ENCODE measurements at places on chromosomes 11 and 22.
A peak's percentile ranks its signal among the peaks of the same experiment; 100 is the strongest.

GRCh38 chr11:78039391-78039918 is 16.4 kb upstream of the KCTD14 start:
- no peak for DNase-seq

DNA sequence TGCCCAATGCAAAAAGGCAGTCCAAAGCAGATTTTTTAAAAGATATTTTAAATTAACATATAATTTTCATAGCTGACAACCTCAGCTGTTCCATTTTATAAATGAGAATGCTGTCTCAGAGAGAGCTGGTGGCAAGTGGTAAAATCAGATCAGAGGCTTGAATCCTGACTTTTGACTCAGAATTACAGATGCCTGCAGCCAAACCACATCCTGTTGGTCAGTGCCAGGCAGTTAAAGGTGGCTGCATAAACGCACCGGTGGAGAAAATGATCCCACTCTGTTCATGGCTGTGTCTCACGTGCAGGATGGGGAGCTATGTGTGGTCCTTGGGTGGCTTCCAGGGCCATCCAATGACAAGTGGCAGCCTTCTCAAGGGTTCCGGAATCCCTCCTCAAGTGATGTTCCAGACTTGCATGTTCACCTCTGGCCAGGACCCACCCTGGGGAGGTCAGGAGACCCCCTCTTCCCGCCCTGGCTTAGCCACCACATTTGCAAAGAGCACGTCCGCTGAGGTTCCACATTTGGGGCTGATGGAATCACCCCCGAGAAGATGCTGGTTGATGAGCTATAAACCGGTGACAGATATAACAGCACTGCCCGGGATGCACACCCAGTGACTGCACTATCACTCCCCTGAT is 155.5 kb downstream of the SHANK2 start:
- no peak for DNase-seq

- DNase-seq, result no peak
Observed at GRCh38 chr11:47979378-47980087, 826 bp upstream of the PTPRJ start.

DNA sequence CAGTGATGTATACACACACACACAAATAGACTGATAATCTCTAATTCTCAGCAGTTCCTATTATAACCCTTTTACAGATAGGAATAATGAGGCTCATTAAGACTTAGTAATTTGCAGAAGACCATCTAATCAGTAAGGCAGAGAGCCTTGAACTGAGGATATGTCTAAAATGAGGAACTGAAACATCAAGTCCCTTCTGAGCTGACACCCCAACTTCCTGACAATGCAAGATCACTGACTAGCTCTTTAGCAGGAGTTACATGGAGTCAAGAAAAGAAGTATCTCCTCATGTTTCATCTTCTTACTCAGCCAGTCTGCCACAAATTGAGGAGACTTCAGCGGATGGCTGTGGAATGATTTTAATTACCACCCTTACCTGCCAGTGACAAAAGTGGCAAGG is 193.0 kb downstream of the MSANTD4 start:
- DNase-seq, result no peak

- no peak for DNase-seq
Observed at GRCh38 chr11:102614485-102614884, 10.6 kb downstream of the MMP20 start.

DNA sequence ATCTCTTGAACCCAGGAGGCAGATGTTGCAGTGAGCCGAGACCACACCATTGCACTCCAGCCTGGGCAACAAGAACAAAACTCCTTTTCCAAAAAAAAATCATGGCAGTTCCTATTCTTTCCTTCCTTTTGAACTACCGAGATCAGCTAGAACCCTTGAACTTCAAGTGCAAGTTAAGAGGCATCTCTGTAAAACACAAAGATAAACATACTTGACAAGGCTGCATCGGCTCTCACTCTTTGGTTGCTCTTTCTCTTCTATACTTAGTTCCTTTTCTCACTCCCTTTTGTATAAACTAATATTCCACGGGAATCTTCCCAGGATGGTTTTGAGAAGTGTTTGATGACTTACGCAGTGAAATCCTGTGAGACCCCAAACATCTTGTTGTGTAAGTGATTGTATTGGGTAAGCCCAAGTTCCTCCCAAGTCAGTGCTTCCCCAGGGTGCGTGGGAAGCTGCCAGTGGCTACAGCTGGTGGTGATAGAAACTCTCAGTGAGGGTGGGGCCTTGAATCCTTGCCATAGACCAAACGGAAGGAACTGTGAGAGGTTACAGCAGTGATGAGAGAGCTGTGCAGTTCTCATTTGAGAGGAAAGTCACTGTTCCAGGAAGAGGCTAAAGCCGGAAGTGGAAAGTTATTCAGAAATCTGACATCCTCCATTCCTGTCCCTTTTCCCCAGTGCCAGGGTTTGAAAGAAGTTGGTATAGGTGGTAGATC is 24.1 kb upstream of the CDC42EP2 start:
- peak; percentile 97 for DNase-seq

GRCh38 chr11:134846328-134847082 is 434.5 kb upstream of the B3GAT1 start:
- DNase-seq, result no peak

- no peak for DNase-seq
Observed at GRCh38 chr11:46528445-46529094, 65.3 kb downstream of the AMBRA1 start.

DNA sequence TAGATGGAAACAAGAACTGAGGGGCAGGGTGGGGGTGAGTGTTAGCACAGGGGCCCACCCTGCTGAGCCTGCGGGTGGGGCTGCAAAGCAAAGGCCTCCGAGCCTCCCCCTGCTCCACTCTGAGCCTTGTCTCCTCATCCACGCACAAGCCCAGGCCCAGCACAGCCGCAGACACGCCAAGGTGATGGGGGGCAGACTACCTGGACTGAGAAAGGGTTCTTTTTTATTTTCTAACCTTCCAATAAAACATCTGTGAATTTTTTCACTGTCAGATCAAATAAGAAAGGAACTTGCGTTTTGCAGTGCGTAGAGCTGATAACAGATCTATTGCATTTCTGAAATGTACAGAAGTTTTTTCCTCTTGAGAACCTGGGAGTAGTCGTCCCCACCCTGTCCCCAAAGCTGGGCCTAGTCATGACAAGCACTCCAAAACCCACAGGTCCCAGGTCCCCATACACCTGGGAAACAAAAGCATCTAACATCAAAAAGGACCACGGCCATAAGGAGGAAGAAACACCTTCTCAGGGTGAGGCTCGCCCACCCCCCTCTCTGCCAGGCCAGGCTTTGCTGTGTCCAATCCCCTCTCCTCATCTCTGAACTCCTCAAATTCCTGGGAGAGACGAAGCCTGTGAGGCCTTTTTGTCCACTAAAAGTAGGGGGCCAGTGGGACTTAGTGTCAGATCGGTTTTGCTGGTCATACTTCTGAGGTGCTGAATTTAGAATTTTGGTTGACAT is 22.7 kb upstream of the CD5 start:
- no peak for DNase-seq

DNA sequence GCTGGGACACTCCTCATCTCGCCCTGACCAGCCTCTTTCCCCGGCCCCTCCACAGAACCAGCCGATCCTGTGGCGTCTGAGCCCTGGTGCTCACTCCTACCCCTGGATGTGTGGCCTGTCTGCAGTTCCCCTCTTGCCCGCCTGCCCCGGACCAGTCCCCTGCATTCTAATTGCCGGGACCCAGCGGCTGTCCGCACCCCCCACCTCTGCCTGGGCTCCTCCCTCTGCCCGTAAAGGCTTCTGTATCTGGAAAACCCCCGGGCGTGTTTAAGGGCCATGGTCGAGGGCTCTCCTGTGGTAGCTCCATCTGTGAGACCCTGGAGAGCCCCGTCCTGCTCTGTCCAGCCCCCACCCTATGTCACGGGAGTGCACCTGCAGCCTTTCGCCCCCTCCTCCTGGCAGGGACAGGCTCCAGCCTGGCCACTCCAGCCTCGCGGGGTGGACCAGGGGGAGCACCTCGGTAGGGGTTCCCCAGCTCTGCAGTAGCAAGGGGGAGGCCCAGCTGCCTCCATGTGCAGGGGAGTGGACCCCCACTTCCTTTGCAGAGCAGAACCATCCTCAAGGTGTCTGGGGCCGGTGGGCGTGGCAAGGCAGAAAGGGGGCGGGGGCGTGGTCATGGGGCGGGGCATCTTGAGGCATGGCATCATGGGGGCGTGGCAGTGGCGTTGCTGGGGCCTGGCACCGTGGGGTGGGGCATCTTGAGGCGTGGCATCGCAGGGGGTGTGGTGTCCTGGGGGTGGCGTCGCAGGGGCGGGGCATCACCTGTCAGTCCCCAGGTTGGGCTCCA is 430.4 kb downstream of the TBC1D22A start:
- no peak for DNase-seq

GRCh38 chr11:31022080-31022479 is 347.5 kb downstream of the DCDC1 start:
- no peak for DNase-seq

GRCh38 chr11:120630122-120630521 is 118.6 kb downstream of the GRIK4 start:
- no peak for DNase-seq

DNA sequence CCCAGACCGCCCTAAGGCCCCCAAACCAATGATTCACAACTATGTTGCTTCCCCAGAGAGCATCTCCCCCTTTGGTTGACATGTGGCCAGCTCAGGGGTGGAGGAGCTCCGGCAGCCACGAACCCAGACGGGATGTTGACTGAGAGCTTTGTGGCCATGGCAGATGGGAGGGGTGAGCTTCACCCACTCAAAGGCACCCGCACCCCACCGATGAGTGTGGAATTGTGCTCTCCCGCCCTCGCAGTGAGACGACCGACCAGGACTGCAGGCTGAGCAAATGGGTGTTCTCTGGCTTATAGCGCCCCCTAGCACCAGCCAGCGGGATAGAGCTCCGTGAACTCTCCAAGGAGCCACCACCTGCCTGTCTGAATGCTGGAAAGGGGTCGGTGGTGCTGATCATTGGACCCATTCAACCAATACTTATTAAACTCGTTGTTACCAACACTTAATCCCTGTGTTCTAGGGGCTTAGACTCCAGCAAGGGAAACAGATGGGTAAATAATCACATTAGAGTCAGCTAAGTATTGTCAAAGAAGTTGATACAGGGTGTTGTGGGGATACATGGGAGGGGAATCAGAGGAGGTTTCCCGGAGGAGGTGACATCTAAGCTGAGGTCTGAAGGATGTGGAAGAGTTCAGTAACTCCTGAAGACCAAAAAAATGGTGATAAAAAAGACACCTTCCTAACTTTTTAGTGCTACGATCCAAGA is 4.5 kb upstream of the TIMP3 start:
- DNase-seq, result peak; percentile 86

GRCh38 chr11:96168623-96169022 is 174.4 kb downstream of the MAML2 start:
- peak; percentile 91 for DNase-seq

DNA sequence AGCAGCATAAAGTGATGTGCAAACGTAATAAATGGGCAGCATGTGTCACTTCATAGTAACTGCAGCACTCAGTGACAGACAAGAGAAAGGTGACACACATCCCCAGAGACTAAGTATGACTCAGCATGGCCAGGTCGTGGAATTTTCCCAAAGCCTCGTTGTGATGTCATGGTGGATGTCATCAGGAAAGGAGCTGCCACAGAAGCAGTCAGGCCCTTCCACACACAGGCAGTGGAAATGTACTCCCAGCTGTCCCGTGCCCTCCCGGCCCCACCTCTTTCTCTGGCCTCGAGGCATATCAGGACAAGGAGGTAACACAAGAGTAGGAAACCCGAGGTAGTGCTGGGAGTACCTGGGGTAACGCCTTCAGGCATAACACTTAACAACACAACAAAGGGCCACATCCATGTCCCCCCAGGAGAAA is 8.1 kb downstream of the PC start:
- DNase-seq, result peak; percentile 81

- DNase-seq, result peak; percentile 5
Observed at GRCh38 chr11:108093128-108093904, 28.1 kb upstream of the ACAT1 start.

GRCh38 chr11:2169005-2169378 is 2.6 kb downstream of the TH start:
- no peak for DNase-seq

GRCh38 chr11:63614136-63614671 is at the start of gene PLAAT3:
TSS of gene PLAAT3 (minus strand) at chr11:63614433. CDS start at chr11:63614014, 419 bp downstream.
- peak; percentile 72 for DNase-seq

- no peak for DNase-seq
Observed at GRCh38 chr11:57069942-57070341, 81.2 kb downstream of the OR5AK2 start.

- DNase-seq, result no peak
Observed at GRCh38 chr22:44536411-44536810, 38.4 kb upstream of the RTL6 start.

DNA sequence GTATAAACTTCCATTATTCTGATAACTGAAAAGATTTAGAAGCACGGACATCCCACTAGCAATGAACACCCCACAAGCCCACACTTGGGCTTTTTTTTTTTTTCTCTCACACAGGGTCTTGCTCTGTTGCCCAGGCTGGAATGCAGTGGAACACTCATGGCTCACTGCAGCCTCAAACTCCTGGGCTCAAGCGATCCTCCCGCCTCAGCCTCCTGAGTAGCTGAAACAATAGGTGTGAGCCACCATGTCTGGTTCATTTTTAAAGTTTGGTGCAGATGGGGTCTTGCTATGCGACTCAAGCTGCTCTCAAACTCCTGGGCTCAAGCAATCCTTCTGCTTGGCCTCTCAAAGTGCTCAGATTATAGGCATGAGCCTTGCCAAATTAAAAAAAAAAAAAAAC is 3.1 kb downstream of the RAPSN start:
- no peak for DNase-seq

GRCh38 chr22:42685941-42686653 is 34.6 kb downstream of the A4GALT start:
- DNase-seq, result no peak

DNA sequence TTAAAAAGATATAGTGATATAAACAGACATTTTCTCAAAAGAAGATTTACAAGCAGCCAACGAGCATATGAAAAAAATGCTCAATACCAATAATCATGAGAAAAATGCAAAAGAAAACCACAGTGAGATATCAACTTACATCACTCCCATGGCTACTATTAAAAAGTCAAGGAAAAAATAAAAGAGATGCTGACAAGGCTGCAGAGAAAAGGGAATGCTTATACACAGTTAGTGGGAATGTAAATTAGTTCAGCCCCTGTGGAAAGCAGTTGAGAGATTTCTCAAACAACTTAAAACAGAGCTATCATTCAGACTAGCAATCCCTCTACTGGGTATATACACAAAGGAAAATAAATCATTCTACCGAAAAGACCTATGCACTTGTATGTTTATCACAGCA is 97.1 kb upstream of the CARD18 start:
- peak; percentile 46 for DNase-seq

GRCh38 chr11:78469896-78470295 is 52.3 kb upstream of the GAB2 start:
- no peak for DNase-seq

Measured in EL (cell line).